ENCODE measurements at places on chromosomes 2 and 18.

- no peak for DNase-seq
Measured at GRCh38 chr2:171630812-171631626, 56.2 kb upstream of the DYNC1I2 start.

GRCh38 chr18:8977166-8977565 lies 125.3 kb upstream of the NDUFV2 start:
- no peak for DNase-seq

- DNase-seq, result no peak
Measured at GRCh38 chr2:215817046-215817445, 196.3 kb downstream of the MREG start.

DNA sequence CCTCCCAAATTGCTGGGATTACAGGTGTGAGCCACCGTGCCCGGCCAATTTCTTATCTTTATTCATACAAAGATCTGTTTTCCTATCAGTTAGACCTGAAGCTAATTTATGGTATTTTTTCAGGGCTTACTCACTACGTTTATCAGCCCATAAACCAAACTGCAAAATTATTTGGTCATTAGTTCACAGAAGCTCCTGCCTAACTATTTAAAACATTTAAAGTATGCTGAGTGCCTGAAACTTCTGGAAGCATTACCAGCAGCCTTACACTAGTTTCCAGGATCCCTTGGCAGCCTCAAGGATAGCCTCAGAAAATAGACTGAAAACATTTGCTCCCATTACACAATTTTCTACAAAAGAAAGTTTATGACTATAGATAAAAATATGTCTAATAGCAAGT lies 68.8 kb downstream of the GALNT13 start:
- DNase-seq, result no peak

GRCh38 chr2:67050622-67051021 lies 346.5 kb upstream of the ETAA1 start:
- DNase-seq, result no peak

DNA sequence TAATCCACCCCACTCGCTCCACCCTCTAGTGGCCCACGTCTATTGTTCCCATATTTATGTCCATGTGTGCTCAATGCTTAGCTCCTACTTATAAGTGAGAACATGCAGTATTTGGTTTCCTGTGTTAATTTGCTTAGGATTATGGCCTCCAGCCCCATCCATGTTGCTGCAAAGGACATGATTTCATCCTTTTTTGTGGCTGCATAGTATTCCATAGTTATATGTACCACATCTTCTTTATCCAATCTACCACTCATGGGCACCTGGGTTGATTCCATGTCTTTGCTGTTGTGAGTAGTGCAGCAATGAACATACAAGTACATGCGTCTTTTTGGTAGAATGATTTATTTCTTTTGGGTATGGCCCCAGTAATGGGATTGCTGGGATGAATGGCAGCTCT lies 319.9 kb downstream of the DYSF start:
- DNase-seq, result no peak

- DNase-seq, result no peak
Measured at GRCh38 chr2:233351423-233351822, 2.9 kb upstream of the DGKD start.

DNA sequence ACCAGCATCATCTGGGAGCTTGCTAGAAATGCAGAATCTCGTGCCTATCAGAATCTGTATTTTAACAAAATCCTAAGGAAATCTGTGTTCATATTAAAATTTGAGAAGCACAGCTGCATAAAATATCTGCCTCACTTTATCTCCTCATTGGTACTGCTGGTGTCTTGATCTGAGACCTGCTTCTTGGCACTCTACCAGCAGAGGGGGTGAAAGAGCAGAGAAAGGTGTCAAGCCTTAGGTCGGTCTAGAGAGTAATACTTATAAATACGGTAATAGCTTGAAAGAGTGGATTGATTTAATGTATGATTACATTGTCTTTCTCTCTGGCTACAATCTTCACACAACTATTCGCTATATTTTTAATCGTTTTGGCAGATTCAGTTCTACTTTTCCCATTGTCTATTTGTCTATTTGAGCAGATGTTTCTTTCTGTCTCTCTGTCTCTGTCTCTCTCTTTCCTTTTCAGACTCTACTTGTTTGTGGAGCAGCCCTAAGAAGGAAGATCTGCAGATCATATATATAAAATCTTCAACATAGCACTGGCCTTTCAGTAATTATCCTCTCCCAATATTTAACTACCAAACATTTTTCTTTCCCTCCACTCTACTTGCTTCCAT lies 1.7 kb upstream of the GCG start:
- peak; percentile 25 for DNase-seq

DNA sequence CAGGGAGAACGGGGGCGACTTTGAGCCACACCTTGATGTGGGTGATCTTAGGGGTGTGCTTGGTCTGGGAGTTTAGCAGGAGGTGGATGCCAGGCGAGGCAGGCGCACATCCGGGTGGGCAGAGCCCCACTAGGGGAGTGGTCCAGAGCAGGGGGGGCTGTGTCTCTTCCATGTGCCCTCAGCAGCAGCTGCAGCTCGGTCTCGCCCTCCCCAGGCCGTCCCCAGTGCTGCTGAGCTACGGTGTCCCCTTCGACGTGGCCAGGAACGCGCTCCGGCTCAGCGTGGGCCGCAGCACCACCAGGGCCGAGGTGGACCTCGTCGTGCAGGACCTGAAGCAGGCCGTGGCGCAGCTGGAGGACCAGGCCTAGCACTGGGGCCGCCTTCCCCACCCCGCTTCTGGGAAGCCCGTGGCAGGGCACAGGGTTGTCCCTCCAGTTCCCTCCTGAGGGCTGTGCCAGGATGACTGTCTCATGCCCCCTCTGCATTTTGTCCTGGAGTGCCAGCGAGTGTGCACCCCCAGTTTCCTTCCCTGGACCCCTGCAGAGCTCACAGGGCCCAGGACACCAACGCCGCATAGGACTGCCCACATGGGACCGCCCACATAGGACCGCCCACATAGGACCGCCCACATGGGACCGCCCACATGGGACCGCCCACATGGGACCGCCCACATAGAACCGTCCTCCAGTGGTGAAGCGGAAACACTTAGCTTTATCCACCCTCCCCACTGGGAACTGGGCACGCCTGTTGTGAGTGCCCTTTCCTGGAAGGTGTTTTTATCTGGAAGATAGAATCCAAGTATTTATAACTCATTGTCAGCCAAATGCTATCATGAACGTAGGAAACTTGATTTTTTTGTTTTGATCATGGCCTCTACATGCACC lies 1.9 kb upstream of the ESPNL start:
- DNase-seq, result peak; percentile 92

GRCh38 chr18:65468881-65469280 lies 281.9 kb upstream of the CDH7 start:
- DNase-seq, result no peak

DNA sequence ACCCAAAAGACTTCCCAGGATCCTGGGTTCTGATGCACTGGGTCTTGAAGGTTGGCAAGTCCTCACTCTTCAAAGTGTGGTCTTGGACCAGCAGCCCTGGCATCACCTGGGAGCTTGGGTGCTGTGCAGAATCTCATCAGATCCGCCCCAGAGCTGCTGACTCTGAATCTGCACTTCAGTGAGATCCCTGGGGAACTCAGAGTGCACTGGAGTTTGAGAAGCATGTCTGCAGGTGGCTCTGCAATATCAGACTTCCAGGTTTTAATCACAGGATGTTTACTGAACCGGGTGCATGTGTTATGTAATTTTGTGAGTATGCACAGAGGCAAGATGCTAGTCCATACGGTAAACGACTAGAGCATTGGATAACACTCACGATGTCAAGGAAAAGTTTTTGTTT lies 58.0 kb upstream of the BOD1L2 start:
- DNase-seq, result peak; percentile 69

DNA sequence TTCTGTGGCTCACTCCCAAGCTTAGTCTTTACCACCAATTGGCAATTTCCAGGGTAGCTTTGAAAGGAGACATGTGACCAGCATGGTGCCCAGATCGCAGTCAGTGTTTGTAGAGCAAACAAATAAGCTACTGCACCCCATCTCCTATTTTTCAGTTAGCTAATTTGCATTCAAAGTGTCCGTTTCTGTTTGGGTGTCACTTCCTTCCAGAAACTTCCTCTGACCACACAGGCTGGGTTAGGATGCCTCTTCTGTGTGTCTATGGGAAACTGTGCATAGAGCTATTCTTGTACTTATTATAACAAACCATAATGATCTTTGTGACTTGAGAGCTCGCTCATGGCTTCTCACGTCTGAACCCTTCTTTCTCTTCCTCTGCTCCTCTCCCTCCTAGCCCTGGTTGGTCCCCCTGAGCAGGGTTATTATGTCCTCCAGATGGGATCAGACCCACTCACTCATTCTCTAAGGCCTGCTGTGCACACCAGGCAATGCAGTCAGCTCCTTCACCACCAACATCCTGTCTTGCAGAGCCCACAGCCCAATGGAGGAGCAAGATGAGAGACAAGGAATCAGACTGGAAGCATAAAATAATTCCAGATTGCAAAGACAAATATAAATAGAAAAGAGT lies 101.2 kb upstream of the ALK start:
- peak; percentile 12 for DNase-seq

DNA sequence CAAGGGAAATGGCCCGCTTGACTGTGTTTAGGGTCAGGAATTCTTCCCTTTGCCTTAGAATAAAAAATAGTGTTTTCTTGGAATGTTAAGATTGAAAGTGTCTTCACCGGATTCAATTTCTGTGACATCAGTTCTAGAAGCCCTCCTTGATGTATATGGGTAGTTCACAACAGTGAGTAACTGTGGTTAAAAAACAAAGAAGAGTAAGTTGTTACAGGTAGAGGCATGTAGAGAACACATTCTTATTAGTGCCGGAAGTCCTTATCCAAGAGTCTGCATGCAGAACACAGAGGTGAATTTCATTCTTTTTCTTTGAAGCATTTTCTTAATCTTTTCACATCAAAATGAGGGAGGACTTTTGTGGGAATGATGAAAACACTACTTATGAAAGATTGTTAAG lies 105.5 kb downstream of the FMNL2 start:
- DNase-seq, result no peak

GRCh38 chr2:233966388-233966787 lies 49.2 kb downstream of the TRPM8 start:
- DNase-seq, result no peak

GRCh38 chr2:74537140-74537539 lies 7.4 kb downstream of the HTRA2 start:
- no peak for DNase-seq

- DNase-seq, result no peak
Measured at GRCh38 chr2:230944123-230944653, 19.1 kb upstream of the GPR55 start.

DNA sequence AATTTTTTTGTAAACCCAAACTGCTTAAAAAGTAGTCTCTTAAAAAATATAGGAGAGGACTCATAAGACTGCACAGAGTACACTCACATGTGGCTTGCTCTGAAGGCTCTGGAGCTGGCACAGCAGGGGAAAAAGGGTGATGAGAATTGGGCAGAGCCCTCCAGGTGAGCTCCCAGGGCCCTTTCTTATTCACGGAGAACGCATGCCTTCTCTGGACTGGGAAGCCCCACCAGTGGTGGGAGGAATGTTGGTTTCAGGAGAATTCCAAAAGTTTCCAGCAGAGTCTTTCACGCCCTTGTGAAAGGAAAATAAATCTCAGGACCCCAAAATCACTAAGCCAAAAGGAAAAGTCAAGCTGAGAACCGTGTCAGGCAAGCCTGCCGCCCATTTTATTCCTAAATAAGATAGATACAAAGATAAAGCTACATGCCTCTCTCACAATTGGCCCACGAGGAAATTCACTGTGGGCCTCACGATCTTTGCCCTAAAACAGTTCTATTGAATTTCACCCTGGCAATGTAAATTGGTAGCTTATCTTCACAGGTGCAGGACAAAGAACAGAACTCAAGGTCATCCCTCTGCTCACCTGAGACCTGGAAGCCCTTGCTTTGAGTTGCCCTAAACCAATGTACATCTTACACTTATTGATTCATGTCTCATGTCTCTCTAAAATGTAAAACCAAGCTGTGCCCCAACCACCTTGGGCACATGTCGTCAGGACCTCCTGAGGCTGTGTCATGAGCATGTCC lies 15.5 kb upstream of the MC5R start:
- DNase-seq, result no peak
